CD8-positive, alpha-beta memory T cell (primary cell): ENCODE measurements at places on chromosomes 4 and X.

DNA sequence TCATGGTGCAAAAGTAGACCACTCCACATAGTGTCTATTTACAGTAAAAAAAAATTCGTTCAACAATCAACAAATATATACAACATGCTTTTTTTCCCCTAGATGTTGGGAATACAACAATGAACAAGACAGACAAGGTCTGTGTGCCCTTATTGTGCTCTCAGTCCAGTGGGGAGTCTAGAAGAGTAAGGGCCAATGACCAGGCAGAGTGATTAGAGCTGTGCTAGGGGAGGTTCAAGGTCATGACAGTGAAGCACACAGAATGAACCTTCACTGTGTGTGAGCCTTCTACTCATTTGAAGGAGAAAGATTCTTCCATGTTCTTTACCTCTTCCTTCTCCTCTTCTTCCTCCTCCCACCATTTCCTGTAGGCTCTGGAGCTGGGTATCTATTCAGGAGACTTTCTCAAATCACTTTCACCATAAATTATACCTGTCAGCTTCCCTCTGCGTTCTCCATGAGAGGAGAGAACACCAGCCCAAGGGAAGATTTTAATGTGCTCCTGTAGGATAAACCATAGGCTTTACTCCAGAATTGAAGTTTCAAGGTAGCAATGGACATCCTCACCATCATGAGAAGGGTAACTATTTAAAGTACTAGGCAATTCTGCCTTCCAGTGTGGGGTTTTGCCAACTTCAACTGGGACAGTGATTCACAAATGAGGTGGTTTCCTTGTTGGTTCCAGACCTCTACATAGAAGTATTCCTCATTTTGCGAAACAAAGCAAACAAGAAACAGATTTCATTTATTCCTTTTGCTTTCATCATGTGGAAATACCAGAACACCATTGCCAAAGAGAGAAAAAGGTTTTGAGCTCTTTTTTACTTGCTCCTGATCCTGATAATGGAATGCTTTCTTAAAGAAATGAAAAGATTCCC, 246.9 kb upstream of the GPC4 start:
- no peak for DNase-seq

GRCh38 chr4:172546782-172547181, 621.8 kb upstream of the GALNT7 start:
- DNase-seq = no peak

DNA sequence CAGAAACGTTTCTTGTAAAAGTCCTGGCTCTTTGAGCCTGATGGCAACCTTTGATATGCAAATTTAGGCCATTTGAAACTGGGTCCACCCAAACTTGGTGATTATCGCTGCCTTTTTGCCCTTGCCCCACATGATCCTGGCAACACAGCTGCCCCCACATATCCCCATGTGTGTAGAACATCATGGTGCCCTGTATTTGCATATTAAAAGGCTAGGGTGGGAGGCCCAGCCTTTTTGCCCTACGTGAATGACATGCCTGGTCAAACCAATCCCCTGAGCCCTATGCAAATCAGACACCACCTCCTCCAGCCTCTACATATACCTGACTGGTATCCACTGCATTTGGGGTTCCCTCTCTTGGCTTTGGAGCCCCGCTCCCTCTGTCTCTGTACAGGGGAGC, 202.4 kb downstream of the MAB21L2 start:
- DNase-seq = no peak

DNA sequence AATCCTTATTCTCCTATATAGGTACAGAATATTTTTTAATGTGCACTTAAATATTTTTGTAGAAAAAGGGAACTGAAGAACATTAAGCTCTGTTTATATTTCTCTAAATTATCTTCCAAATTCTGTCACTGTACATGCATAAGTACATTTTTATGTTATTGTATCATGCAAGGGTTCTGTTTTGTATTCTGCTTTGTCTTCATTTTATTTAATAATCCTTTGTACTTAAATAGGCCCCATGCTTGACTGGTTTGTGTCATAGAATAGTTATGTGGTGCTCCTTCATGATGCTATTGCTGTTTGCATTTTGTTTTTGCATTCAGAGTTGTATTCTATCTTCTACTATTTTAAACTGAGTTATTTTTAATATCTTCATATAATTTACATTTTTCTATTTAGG, 111.9 kb upstream of the EDNRA start:
- no peak for DNase-seq
